SK-N-SH (cell line): ENCODE measurements at places on chromosomes 6 and 20.
A peak's percentile ranks its signal among the peaks of the same experiment; 100 is the strongest.

GRCh38 chr6:122657601-122658000 lies 47.4 kb downstream of the PKIB start:
- H3K27me3 ChIP-seq = no peaks in the 10 kb centered on the region
- H3K4me1 ChIP-seq = no peaks in the 10 kb centered on the region
- no peaks in the 10 kb centered on the region for H3K36me3 ChIP-seq
- H3K4me3 ChIP-seq = no peak overlapping the region
- no peak for DNase-seq

- no peak overlapping the region for H3K4me3 ChIP-seq
- DNase-seq = no peak
- peaks cover 8% of the 10 kb centered on the region; the same call in 1 of the 2 replicates for H3K27me3 ChIP-seq
- no peak overlapping the region for H3K27ac ChIP-seq
- no peaks in the 10 kb centered on the region for H3K36me3 ChIP-seq
These were observed 69.5 kb upstream of the FABP7 start for GRCh38 chr6:122709922-122710512.

DNA sequence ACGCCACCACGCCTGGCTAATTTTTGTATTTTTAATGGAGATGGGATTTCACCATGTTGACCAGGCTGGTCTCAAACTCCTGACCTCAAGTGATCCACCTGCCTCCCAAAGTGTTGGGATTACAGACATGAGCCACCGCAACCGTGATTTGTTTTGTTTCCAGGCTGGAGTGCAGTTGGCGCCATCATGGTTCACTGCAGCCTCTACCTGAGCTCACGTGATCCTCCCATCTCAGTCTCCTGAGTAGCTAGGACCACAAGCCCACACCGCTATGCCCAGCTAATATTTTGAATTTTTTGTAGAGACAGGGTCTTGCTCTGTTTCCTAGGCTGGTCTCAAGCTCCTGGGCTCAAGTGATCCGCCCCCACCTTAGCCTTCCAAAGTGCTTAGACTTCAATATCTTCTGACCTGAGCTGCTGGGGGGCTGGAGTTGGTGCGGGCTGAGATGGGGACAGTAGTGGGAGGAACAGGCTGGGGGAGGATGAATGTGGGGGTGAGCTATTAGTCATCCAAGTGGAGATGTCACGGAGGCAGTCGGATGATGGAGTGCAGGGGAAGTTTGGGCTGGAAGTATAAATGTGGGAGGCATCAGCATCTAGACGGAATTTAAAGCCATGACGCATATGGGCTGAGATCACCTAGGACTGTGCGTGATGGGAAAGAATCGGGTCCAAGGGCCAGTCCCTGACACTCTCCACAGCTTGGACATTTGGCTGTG lies 23.1 kb upstream of the ZMYND8 start:
- H3K27me3 ChIP-seq = no peaks in the 10 kb centered on the region
- H3K4me1 ChIP-seq = peaks cover 15% of the 10 kb centered on the region
- H3K27ac ChIP-seq = no peak overlapping the region
- H3K36me3 ChIP-seq = no peaks in the 10 kb centered on the region
- DNase-seq = no peak

- H3K4me1 ChIP-seq = no peaks in the 10 kb centered on the region
- no peak for DNase-seq
- no peaks in the 10 kb centered on the region for H3K27me3 ChIP-seq
- H3K36me3 ChIP-seq = peaks cover 49% of the 10 kb centered on the region; the same call in 1 of the 2 replicates
- H3K27ac ChIP-seq = no peak overlapping the region
These were observed 54.2 kb downstream of the EZR start for GRCh38 chr6:158764926-158765325.

- H3K4me3 ChIP-seq = no peak overlapping the region
- H3K36me3 ChIP-seq = no peaks in the 10 kb centered on the region
- H3K27ac ChIP-seq = no peak overlapping the region
- DNase-seq = no peak
- H3K27me3 ChIP-seq = no peaks in the 10 kb centered on the region
These were observed 127.6 kb upstream of the RUNX2 start for GRCh38 chr6:45200510-45200909.

DNA sequence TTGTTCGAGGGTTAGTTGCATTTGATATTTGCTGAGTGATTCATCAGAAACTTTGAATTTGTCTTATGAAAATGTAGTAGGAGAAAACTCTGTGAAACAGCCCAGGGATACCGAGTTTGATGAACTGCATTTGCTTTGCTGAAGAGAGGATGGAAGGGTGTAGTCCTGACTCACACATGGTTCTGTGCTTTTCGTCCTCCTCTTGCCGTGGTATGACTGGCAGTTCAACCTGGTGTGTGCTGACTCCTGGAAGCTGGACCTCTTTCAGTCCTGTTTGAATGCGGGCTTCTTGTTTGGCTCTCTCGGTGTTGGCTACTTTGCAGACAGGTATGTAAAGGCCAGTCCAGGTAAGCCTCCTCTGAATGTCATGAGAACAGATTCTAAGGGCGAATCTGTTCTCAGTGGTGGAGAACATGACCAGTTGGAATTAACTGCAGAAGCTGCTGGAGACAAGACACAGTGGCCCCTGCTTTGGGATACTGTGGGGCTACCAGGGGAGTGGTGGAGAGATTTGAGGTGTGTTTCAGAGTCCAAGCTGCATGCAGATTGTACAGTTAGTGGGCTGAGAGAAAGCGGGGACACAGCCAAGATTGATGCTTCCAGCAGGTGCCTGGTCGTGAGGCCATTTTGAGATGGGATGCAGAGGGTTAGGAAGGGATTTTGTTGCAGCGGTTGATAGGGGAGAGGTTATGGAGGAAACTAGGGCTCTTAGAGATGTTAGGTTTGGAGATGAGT lies 8.4 kb downstream of the SLC22A1 start:
- no peaks in the 10 kb centered on the region for H3K27me3 ChIP-seq
- no peak overlapping the region for H3K27ac ChIP-seq
- H3K4me1 ChIP-seq = no peaks in the 10 kb centered on the region
- no peaks in the 10 kb centered on the region for H3K36me3 ChIP-seq
- peak; percentile 3 for DNase-seq
- no peak overlapping the region for H3K4me3 ChIP-seq

DNA sequence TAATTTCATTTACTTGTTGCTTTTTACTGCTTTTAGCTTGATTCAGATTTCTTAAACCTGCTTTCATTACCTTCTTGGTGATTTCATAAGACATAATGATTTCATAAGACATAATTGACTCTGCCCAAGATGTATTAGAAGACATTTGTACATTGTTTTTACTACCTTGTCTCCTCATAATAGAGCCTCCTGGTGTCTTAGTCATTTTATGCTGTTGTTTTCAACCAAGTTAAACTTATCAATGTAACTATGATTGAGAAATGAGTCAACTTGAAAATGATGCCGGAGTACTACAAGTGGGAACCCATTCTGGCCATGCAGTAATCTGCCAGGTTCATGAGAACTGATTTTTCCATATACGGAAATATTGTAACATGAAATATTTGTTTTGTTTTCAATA lies 573.6 kb downstream of the MMUT start:
- no peak overlapping the region for H3K4me3 ChIP-seq
- H3K36me3 ChIP-seq = no peaks in the 10 kb centered on the region
- no peak overlapping the region for H3K27ac ChIP-seq

GRCh38 chr20:23245553-23246181 lies 104.9 kb upstream of the NXT1 start:
- H3K27ac ChIP-seq = no peak overlapping the region
- peaks cover 21% of the 10 kb centered on the region for H3K27me3 ChIP-seq
- no peaks in the 10 kb centered on the region for H3K4me1 ChIP-seq
- H3K36me3 ChIP-seq = no peaks in the 10 kb centered on the region

DNA sequence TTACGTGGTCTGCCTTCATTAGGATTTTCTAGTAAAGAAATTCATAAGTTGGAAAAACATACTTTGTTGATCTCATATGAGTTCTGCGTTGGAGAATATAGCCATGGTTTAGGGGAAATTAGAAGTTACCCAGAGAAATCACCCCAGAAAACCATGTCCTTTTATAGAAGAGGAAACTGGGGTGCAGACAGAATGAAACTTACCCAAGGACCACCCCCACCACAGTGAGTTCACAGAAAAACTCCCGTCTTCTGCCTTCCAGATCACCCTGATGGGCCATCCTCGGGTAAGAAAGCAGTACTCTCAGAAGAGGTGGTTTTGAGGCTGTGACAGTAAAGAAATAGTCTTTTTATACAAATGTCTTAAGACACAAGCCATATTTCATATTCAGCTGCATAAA lies 25.1 kb upstream of the MAFB start:
- peaks cover 11% of the 10 kb centered on the region; the same call in 1 of the 2 replicates for H3K4me1 ChIP-seq
- H3K36me3 ChIP-seq = no peaks in the 10 kb centered on the region
- no peak overlapping the region for H3K4me3 ChIP-seq

DNA sequence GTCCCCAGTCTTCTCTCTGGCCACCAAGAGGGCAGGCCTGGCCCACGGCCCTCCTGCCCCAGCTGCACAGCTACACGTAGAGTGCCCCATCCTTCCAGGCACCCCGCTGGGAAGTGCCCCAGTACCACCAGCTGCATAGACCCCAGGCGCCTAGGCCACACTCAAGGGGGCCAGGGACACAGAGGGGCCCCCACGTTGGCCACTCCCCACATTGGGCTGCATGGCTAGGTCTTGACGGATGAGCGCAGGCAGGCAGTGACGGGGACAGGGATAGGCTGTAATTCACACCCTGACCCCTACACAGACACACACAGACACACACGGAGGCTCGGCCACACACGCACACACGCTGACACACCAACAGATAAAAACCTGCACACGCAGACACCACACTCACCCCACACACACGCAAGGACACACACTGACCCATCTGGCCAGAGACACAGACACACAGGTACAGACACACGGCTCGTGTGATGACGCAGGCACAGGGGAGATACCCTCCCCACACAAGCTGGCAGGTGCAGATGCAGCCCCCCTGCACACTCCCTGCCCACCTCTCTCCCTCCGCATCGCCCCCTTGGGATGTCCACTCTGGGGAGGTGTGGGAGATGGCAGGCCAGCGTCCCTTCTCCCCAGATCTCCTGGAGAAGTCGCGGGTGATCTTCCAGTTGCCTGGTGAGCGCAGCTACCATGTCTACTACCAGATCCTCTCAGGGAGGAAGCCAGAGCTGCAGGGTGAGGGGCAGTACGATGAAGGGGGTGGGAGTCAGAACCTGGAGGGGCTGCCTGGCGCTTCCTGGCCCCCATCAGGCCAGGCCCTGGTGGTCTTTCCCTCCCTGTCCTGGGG lies 30.0 kb downstream of the MYH7B start:
- H3K4me1 ChIP-seq = no peaks in the 10 kb centered on the region
- H3K27ac ChIP-seq = no peak overlapping the region
- no peak overlapping the region for H3K4me3 ChIP-seq
- H3K27me3 ChIP-seq = no peaks in the 10 kb centered on the region
- no peak for DNase-seq
- H3K36me3 ChIP-seq = no peaks in the 10 kb centered on the region

GRCh38 chr6:91659891-91660290 lies 1073.0 kb upstream of the MAP3K7 start:
- no peak overlapping the region for H3K4me3 ChIP-seq
- DNase-seq = no peak
- H3K27me3 ChIP-seq = no peaks in the 10 kb centered on the region
- no peak overlapping the region for H3K27ac ChIP-seq

DNA sequence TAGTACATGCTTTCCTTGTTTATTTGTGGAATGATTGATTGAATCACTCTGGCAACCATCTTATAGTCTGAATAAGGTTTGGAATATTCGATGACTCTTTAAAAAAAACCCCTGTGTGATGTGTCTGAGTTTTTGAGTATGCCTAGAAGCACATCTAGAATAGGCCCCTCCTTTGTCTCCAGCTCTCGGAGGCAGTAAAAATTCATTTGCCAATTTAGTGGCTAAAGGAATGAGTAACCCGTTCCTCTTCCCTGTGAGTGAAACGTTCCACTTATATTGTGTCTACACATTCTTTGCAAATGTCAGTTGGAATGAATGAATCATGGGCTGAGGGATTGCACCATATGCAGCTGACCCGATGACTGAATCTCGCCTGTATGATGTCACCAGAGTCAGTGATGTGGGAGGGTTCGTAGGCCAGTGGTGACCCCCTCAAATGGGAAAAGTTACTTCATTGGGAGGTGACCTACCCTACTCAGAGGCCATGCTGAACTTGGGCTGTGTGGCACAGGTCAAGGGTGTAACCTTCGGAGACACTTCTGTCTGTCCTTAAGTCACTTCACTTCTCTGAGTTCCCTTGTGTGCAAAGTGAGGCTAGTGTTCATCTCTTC lies 21.6 kb downstream of the MOCS3 start:
- 0 out of 2 replicates have a peak, but pooled peaks cover 4% of the 10 kb centered on the region for H3K4me1 ChIP-seq
- no peak for DNase-seq
- H3K27me3 ChIP-seq = no peaks in the 10 kb centered on the region
- peak overlapping the region; percentile 91 for H3K27ac ChIP-seq

DNA sequence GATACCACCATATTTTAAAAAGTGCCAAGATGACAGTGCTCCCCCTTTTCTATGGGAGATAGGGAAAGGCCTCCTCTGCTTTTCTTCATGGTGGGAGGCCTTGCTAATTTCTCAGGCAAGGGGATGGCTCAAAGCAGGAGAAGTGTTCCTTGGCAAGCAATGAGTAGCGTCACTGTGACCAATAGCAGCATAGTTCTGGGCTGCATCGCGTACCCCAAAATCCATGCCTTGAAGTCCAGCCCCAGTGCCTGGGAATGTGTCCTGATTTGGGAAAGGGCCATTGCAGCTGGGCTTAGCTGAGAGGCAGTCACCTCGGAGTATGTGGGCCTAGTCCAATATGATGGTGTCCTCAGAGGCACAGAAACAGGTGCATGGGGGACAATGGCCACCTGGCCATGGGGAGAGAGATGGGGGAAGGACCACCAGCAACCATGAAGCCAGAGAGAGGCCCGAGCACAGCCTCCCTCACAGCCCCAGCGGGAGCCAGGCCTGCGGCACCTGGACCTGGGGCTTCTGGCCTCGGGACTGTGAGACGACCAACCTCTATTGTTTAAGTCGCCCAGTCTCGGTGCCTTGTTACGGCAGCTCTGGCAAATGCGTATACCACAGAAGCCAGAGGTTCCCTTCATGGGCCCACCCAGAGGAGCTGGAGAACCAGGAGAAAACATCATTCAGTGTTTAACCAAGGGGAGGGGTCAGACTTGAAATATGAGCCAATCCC lies 153.1 kb upstream of the RPS6KA2 start:
- no peak overlapping the region for H3K4me3 ChIP-seq
- no peaks in the 10 kb centered on the region for H3K36me3 ChIP-seq
- no peak for DNase-seq
- H3K27ac ChIP-seq = no peak overlapping the region

GRCh38 chr20:47102629-47103028 lies 208.0 kb downstream of the EYA2 start:
- H3K27ac ChIP-seq = no peak overlapping the region
- H3K4me3 ChIP-seq = no peak overlapping the region
- H3K36me3 ChIP-seq = no peaks in the 10 kb centered on the region
- no peaks in the 10 kb centered on the region for H3K4me1 ChIP-seq
- 0 out of 2 replicates have a peak, but pooled peaks cover 5% of the 10 kb centered on the region for H3K27me3 ChIP-seq

DNA sequence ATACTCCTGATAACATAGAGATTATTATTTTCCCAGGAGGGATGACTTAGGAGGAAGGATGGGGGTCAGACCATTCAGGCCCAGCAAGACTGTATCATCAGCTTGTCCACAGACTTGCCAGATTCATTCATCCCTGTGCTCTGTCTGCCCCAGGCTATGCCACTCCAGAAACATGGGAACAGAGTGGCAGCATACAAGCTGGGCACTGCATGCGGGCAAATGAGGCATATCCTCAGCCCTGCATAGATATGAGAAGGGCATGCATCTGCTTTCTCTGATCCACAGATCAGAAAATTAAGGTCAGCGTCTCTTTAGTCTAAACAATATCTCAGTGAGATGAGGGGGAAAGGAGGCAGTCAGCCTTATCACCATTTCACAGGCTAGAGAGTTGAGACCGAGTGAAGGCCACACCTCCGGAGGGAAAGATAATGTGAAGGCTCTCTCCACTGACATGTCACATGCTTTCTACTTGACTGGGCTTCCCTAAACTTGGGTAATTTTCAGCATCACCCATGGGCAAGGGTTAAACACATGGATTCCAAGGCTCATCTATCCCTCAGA lies 140.5 kb downstream of the TFAP2B start:
- H3K27ac ChIP-seq = no peak overlapping the region
- H3K4me1 ChIP-seq = no peaks in the 10 kb centered on the region; the same call in 1 of the 2 replicates
- H3K4me3 ChIP-seq = no peak overlapping the region
- no peaks in the 10 kb centered on the region for H3K36me3 ChIP-seq
- no peaks in the 10 kb centered on the region for H3K27me3 ChIP-seq
